Endothelial cell of coronary artery (primary cell): ENCODE measurements at places on chromosomes 11 and 22. TPM values are rescaled to one million over a fixed set of nuclear protein-coding genes. Genes with fewer than 3 reads are reported as not detected.

The CLDN5 gene
- 433 and 857 TPM in 2 replicates for total RNA-seq

The C1QTNF4 gene
- 0.18 and 0.28 TPM in 2 replicates for total RNA-seq

The IL10RA gene
- not detected in 2 replicates for total RNA-seq

The BATF2 gene
- 0.36 and 0.75 TPM in 2 replicates for total RNA-seq

The OR8D4 gene
- under 0.01 TPM in 1 of 2 replicates, not detected in the other for total RNA-seq

The RFPL1 gene
- total RNA-seq, result not detected in 2 replicates

The CRYAB gene
- total RNA-seq, result 0.18 and 5.7 TPM in 2 replicates

The TEX12 gene
- total RNA-seq, result 0.09 TPM in 1 of 2 replicates, not detected in the other
